ENCODE measurements at places on chromosomes 1 and 21. TPM values are rescaled to one million over a fixed set of nuclear protein-coding genes. Genes with fewer than 3 reads are reported as not detected.

The LRRC40 gene
- 18.9 TPM for total RNA-seq

The MROH9 gene
- total RNA-seq: 0.39 TPM

The ALDH4A1 gene
- total RNA-seq: 9.9 TPM

The ARHGEF16 gene
- total RNA-seq: 0.66 TPM

The RGS7 gene
- 1.0 TPM for total RNA-seq

The SUSD4 gene
- total RNA-seq: 0.17 TPM

The CYP4Z1 gene
- not detected for total RNA-seq

The ANGPTL3 gene
- not detected for total RNA-seq

The PRDX1 gene
- 387 TPM for total RNA-seq

The CASQ2 gene
- total RNA-seq: not detected

The VCAM1 gene
- 20.7 TPM for total RNA-seq

The RAB42 gene
- 2.2 TPM for total RNA-seq

Data from smooth muscle cell of the pulmonary artery (primary cell).